ENCODE measurements at places on chromosomes 5 and 9.

GRCh38 chr9:92603990-92604389, 65.9 kb downstream of the IPPK start:
- DNase-seq = no peak

DNA sequence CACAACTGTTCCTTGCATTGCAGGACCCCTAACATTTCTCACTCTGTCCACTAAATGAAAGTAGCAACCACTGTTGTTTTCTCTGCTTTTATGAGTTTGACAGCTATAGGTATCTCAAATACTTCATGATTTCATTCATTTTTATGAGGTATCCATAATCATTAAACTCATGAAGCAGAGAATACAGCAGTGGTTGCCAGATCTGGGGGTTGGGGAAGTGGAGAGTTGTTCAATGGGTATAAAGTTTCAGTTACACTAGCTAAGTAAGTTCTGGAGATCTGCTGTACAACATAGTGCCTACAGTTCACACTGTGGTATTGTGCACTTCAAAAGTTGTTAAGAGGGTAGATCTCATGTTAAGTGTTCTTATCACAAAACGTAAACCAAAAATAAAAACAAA, 23.4 kb upstream of the CAMK4 start:
- DNase-seq = no peak

GRCh38 chr5:111461255-111461671, 51.1 kb downstream of the STARD4 start:
- DNase-seq = no peak

GRCh38 chr5:58543723-58544122, 39.2 kb upstream of the RAB3C start:
- DNase-seq = no peak

DNA sequence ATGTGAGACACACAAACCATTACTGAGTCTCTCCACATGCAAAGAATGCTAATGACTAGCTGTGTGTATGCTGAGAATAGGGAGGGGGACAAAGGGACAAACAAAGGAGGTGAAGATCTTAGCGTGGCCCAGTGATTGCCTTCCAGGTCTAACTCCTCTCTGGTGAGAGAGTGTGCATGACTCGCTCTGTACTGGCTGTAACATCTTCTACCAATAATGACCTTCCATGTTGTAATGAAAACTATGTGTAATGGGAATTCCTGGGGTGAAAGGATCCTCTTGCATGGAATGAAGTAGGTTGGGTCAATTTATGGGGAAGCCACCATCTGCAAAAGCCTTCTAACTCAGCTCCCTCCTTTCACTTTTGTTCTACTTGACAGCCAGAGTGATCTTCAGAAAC, 24.4 kb upstream of the GPR151 start:
- DNase-seq = no peak

- DNase-seq = no peak
These were observed 69.0 kb upstream of the GLRX start for GRCh38 chr5:95891499-95891898.

DNA sequence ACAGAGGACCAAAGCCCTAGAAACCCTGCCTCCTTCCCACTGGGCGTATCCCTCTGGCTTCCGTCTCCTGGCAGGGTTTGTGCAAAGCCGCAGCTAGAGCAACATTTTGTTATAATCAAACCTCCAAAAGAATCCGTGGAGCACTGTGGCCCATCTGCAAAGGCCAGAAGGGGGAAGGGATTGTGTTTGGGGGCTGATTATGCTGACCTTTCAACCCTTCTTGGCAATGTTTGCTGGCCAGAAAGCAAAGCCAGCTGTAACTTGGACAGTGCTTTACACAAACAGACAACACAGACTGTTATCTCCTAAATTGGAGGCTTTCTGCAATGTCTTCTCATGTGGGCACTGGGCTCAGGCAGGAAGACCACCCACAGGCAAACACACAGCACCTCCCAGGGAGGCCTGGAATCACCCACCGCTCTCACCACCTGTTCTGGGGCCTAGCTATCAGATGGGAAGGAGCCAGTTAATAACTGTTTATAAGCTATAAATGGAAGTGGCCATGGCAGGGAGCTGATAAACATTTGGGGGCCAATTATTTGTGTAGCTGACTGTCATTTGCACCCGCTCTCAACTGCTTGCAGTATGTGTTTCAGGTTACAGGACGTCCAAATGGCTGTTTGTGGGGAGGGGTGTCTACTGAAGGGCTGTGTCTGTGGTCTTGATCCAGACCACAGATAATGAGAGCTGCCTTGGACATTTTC, 121.6 kb upstream of the ERCC6L2 start:
- peak; percentile 79 for DNase-seq

DNA sequence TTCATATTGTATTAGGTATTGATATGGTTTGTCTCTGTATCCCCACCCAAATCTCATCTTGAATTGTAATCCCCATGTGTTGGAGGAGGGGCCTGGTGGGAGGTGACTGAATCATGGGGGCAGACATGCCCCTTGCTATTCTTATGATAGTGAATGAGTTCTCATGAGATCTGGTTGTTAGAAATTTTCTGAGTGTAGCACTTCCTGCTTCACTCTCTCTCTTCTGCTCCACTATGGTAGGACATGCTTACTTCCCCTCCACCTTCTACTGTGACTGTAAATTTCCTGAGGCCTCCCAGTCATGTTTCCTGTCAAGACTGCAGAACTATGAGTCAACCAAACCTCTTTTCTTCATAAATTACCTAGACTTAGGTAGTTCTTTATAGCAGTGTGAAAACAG, 187.4 kb upstream of the SLC24A2 start:
- DNase-seq = no peak

GRCh38 chr5:93884254-93884653, 142.9 kb upstream of the POU5F2 start:
- DNase-seq = no peak

DNA sequence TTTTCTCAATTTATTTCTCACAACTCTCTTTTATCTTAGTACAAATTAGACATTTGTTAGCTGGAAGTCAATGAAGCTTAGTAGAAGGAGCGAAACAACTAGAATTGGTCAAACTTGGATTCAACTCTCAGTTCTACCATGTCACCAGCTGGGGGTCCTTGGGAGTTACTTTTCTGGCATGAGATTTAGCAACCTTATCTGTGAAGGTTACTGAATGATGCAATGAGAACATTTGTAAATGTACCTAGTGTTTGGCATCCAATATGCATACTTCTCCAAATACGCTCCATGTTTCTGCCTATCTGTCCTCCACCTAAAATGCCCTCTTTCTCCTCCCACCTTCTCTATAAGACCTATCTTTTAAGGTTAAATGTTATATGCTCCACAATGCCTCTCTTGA, 6.3 kb downstream of the HNRNPA0 start:
- DNase-seq = no peak

- DNase-seq = no peak
These were observed 665 bp downstream of the TCF7 start for GRCh38 chr5:134114886-134115805.

DNA sequence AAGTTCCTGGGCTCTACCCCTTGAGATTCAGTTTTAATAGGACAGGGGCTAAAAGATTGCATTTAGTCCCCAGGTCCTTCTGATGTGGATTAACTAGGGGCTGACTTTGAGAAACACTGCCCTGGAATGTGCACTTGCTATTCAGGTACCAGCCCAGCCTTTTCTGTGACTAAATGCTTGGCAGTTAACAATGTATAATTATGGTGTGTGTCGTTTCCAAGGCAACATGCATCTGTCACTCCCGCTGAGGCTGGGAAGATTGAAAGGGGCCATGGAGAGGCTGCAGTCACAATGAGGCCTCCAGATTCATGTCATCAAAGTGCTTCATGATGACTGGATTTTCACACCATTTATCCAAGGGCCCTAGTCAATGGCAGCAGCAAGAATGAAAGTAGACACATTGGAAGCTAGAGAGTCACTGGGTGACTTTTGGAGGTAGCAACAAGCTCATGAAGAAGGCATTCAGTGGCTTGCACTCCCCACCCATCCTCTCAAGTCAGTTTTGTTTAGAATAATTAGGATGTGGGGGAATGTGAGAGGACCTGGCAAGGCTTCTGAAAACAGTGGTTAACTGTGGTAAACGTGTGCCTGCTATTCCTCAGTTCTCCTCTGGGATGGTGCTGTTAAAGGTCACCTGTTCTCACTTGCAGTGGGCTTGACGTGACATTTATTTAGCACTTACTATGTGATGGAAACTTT, 28.3 kb downstream of the RAI14 start:
- DNase-seq = peak; percentile 92

- no peak for DNase-seq
These were observed 169.1 kb downstream of the DMRT2 start for GRCh38 chr9:1219284-1219683.

- no peak for DNase-seq
These were observed 94.4 kb upstream of the ITGA1 start for GRCh38 chr5:52693280-52693679.

DNA sequence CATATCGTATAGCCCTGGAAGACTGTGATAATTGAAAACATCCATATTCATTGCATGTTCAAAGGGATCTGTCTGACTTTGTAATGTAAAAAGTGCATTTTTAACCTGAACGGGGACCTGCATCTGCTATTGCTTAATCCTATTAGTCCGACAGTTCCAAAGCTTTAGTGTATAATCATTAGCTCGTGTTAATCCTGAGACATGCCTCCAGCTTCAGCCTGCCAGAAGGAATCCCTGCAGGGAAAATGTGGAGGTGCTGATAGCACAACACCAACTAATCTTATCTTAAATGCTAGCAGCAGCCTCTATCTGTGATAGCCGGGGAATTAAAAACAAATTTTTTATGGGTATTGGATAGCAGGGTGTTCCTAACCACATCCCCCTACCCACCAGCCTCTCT, 495.2 kb downstream of the TLE4 start:
- no peak for DNase-seq

GRCh38 chr5:59051951-59052350, 469.1 kb downstream of the RAB3C start:
- DNase-seq = no peak

DNA sequence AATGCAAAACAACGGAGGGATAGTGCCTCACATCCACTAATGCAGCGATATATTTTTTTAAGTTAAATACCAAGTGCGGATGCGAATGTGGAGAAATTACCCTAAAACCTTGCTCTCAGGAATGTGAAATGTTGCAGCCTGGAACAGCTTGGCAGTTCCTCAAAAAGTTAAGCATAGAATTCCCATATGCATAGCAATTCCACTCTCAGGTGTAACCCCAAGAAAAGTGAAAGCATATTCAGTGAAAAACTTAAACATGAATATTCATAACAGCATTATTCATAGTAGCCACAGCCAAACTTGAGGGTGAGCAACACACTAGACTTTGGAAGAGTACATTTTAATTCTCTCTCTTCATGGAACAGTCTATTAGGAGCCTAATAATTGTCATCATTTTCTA, 83.2 kb upstream of the ICE1 start:
- no peak for DNase-seq

- DNase-seq = no peak
These were observed 35.1 kb downstream of the EXOSC2 start for GRCh38 chr9:130728721-130729120.

- no peak for DNase-seq
These were observed 88.2 kb downstream of the PTPN3 start for GRCh38 chr9:109409773-109410397.

- DNase-seq = no peak
These were observed 125.3 kb downstream of the CEP120 start for GRCh38 chr5:123297866-123298265.

DNA sequence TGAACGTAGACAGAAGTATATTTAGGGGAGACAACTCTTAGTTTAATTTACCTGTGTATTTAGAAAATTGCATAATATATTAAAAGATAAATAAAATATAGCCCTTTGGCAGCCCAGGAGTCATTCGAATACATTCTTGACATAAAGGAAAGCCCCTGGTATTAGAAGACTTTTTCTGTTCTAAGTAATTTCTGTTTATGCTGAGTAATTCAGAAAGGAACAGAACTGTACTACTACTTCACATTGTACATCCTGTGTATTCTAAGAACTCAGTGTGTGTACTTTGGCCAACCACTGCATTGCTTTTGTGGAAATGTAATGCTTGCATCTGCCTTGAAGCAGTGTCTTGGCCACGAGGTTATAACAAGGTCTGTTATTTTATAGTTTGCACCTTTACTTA, 136.4 kb downstream of the KDM4C start:
- no peak for DNase-seq

GRCh38 chr5:37165761-37166160, 83.4 kb downstream of the CPLANE1 start:
- DNase-seq = no peak

GRCh38 chr9:2620919-2621721, 467 bp upstream of the VLDLR start:
- DNase-seq = no peak

GRCh38 chr5:60703944-60704343, 4.0 kb upstream of the DEPDC1B start:
- no peak for DNase-seq

GRCh38 chr9:90408659-90409058, 234.0 kb downstream of the DIRAS2 start:
- no peak for DNase-seq

GRCh38 chr5:171650597-171650996, 135.0 kb upstream of the SMIM23 start:
- no peak for DNase-seq

DNA sequence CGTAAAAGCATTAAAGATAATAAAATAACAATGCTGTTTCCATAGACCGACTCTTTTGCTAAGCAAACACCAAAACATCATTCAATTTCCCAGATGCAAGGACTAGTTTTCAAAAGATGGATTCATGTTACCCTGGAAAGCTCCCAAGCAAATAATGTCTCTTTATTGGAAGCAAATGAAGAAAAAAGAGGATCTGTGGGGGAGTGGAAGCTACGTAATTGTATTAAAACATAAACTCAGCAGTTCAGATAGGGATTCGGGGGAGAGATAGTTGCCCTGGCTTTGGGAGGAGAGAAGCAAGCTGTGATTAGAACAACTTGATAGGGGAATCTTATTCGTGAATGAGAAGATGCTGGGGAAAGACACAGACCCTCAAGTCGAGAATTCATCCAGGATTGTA, 491.0 kb upstream of the CLINT1 start:
- DNase-seq = no peak

- no peak for DNase-seq
These were observed 426.4 kb upstream of the TYRP1 start for GRCh38 chr9:12266758-12267157.

- DNase-seq = no peak
These were observed 139.0 kb downstream of the CACNA1B start for GRCh38 chr9:138016406-138017187.
